HAP-1 (cell line): ENCODE measurements at places on chromosomes 7 and 10.

DNA sequence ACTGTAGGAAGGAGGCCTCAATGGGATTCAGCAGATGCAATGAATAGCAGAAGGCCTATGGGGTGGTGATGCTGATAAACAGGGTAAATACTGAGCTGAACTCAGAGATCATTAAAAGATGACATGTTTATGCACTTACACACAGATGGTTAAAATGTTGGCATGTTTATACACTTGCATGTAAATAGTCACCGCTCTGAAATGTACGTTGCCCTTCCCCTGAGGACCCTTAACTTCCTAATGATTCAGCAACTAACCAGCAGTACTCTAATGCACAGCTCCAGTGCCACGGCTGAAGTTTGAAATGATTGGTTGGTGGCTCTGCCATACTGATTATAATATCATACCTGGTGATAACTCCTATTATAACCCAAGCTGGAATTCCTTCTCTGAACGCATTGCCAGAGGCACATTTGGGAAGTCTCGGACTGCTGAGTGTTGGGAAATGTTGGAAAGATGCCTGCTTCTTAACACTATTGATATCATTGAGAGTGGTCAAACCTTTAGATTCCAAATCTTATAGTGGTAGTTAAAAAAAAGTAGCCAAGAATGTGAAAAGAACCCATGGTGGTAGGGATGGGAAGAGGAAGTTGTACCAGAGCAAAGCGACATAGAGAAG is 3.7 kb upstream of the CAV1 start:
- DNase-seq: no peak

DNA sequence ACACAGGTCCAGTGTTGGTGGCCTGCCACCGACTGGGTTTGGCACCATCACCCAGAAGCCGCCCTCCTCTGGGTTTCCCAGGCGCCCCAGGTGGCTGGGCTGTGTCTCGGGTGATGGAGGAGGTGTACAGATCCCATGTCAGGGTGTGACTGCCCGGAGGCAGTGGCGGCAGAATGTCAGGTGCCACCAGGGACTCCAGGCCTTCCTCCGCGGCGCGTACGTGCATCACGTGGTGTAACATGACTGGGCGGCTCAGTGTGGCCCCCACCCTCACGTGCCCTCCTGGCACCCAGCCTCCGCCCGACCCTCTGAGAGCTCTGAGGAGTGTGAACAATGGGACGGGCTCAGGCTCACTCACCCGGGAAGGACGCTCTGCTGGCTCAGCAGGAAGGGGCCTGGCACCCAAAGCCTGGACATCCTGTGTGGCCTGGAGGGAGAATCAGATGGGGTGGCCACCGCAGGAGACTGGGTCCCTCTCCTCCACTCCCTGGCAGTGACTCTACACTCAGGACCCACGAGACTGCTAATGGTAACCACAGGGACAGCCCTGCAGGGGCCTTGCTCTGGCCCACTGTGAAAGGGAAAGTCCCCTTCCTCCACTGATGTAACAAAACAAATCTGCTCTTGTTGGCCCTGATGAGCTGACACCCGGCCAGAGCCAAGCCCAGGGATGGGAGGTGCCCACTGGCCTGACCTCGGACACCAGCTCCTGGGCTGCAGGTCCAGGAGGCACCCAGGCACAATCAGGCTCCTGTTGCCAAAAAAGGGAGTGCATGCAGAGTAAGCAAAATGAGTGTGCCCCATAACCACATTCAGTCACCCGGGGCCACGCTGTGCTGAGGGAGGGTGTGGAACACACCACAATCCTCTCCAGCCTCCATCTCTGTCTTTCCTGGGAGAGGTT is 164.8 kb downstream of the PRKAG2 start:
- no peak for DNase-seq

DNA sequence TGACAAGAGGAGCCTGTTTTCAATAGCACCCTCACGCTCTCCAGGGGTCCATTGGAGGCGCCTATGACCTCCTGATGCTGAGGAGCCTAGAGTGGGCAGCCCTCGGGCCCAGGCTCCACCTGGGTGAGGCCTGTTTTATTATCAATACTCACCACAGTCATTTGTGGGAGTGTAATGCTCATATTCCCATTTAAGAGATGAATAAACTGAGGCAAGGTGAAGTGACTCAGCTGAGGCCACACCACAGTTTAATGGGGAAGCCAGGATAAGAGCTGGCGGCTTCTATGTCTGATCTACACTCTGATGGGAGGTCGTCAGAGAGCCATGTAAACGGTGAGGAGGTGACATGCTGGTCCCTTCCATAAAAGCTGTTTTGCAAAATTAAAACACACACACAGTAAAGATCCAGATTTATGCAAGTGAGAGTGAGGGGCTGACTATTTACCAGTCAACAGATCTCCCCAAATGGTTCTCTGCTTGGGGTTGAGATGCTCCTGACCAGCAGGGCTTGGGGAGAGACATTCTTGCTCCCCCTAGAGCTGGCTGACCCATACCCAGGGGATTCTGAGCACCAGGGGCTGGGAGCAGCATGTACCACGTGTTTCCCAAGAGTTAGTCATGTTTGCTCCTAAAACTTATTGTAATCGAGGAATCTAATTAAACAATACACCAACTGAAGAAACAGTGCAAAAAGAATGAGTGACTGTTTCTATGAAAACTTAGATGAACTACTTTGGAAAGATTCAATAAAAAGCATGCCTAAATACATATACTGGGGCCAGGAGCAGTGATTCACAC is 81.0 kb upstream of the INSIG1 start:
- peak; percentile 25 for DNase-seq

DNA sequence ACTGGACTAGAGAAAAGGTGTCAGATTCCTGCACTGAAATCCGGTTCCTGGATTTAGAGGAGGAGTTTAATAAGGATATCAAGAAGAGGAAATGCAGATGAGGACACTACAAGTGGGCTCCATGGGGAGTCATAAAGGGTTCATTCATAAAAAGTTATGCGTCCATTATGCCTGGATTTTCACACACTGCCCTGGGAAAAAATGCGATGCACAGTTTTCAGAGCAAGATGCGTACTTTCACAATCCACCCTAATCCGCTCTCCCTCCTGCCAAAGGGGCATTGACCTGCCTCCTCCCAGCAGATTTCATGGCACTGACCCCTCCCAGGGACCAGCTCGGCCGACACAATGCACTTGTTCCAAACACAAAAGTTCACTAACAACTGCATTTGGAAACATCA is 42.2 kb upstream of the OPALIN start:
- DNase-seq: no peak

GRCh38 chr10:124520558-124521428 is 59.2 kb downstream of the LHPP start:
- DNase-seq: no peak
